ENCODE measurements at places on chromosomes 1 and 21.

GRCh38 chr1:100396651-100397050 is 44.3 kb downstream of the CDC14A start:
- DNase-seq = no peak

GRCh38 chr1:62325681-62326080 is 6.4 kb upstream of the KANK4 start:
- no peak for DNase-seq

DNA sequence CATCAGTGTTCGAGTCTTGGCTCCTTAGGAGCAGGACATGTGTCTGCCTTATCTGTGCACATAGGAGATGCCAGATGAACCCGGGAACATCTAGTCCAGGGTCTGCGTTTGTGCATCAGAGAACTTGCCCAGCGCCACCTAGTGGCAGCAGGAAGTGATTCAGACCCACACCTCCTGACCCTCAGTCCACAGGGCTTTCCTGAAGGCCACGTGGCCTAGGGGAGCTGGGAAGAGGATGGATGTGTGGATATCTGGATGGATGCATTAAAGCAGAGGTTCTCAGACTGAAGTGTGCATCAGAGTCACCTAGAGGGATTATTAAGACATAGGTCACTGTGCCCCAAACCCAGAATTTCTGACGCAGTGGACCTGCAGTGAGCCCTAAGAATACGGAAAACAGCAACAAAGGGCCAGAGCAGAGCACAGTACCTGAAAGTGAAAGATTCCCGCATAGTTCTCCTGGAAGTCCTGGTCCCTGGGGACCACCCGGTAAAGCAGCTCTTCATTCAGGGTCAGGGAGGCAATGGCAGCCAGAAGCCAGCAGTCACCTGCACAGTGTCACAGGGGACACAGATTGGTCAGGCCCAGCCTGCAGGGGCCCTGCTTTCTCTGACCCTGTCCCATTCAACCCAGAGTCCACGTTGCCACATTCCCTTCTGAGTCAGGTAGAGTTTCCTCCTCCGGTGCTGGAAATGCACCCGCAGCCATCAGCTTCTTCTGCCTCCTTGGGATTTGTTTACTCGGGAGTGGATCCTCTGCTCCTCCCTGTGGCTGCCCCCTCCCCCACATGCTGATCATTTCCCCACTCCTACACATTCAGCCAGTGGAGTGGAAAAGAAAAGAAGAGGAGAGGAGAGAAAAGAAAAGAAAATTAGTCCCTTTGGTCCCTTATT is 37.0 kb downstream of the CAPN8 start:
- peak; percentile 77 for DNase-seq

GRCh38 chr1:218565377-218565776 is 220.2 kb downstream of the TGFB2 start:
- DNase-seq = no peak

- DNase-seq = no peak
Observed at GRCh38 chr1:19872190-19872589, 10.0 kb upstream of the OTUD3 start.

DNA sequence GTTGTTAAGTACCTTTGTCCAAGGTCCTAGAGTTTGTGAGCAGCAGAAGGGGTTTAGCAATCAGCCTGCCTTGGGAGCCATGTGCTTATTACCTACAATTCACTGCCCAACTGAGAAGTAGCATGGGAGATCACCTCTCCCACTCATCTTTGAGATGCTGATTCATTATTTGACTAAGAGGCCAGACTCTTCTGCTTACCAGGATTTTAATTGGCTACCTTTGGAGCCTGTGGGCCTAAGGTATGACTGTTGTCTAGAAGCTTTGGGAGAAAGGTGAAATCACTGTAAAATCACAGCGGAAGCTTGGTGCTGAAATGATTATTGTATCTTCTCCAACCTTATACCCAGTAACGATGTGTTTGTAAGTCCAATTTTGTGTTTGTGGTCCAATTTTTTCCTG is 213.4 kb downstream of the ST6GALNAC3 start:
- DNase-seq = no peak

DNA sequence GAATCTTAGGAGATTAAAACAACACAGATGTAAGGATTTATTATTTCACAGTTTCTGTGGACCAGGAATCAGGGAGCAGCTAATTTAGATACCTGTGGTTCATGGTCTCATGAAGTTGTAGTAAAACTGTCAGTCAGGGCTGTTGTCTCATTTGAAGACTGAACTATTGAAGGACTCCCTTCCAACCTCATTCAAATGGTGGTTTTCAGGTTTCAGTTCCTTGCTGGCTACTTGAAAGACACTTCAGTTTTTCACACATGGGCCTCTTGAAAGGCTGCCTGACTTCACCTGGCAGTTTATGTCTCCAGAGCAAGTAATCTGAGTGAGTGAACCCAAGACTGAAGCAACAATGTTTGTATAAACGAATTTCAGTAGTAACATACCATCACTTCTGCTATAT is 915.9 kb downstream of the PLA2G4A start:
- no peak for DNase-seq

DNA sequence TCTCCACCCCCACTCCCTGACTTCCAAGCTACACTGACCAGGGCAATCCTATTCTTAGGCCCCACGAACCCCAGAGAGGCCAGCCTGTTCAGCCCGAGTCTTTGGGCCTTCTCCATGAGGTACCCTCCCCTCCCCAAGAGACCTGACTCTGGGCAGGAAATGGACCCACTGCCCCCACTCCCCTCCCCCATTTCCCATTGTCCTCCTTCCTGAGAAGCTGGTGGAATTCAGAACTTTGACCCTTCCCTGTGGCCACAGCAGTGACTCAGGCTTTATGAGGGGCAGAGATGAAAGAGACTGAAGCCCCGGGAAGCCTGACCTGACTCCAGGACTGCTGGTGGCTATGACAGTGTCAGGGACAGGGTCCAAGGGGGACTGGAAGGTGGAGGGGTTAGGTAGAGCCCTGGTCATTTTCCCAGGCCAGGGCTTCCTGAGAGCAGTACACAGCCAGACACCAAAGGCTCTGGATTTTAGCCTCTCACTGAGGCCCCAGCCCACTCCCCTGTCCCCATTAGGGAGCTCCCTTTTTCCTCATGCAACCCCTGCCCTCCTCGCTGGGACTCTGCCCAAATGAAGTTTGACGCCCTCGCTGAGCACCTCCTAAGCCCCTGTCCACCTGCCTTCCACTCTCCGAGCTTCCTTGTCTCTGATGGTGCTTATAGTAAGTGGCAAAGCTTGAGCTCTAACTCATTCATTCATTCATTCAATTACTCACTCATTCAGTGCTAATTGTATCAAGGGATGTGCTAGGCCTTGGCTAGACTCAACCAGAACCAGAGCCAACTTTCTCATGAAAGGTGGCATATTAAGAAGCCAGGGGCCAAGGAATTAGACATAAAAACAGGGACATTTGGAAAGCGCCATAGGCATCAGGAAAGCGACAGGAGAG is 3.0 kb downstream of the CRYBG2 start:
- DNase-seq = no peak

DNA sequence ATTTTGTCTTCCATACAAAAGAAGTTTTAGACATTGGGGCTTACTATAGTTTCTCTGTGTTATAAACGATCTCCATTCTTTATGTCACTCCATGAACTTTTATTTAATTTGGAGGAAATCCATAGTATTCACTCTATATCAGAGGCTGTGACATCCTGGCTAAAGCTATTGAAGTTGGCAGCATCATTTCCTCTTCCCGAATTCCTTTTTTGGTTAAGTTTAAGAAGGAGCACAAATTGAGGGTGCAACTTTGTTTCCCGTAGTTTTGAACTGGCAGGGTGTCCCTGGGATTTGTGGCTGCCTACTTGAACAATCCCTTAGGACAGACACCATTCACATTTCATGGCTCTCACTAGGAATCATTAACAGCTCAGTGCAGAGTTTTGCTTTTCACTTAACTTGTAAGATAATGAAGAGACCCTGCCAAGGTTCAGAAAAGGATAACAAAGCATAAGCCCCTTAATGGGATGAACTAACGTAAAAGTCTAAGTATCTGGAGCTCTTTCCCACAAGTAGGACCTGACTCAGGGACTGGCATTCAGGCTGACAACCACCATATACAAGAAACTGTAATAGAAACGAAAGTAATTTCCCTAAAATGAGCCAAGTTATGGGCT is 13.9 kb downstream of the S1PR1 start:
- no peak for DNase-seq

- peak; percentile 43 for DNase-seq
Observed at GRCh38 chr1:25799935-25800702, at the start of gene SELENON. Gene SELENON (plus strand): TSS chr1:25800193. CDS start chr1:25800231, 38 bp downstream.

Data from stimulated activated CD8-positive, alpha-beta memory T cell treated with anti-CD3 and anti-CD28 coated beads, Interleukin-4, amount 100 ng/mL, for 48 hours (primary cell).